ENCODE measurements at places on chromosomes 13 and 19.

DNA sequence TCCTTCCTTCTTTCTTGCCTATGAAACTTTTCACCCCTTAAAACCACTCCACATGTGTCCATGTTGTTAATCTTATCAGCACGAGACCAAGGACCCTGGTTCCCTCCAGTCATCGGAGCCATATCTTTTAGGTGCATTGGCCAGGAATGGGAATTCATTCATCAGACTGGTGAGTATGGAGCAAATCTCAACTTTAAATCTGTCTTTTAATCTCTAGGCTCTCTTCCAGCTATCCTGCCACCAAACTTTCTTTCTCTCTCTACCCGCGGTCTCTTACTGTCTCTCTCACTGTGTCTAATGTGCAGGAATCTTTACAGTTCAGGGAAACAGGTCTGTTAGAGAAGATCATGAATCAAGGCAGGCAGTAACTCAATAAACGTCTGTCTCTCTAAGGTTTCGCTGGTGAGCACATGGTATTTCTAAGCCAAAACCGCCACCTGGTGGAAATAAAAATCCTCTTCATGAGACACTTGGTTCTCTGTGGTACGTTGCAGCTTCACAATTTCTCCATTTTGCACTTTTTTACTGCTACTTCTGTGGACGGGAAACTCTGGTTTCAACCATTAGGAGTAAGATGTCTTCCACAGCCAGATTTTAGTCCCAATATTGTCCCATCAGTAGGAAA lies 16.1 kb downstream of the LGALS16 start:
- peak; percentile 86 for DNase-seq

GRCh38 chr13:30908416-30908980 lies 2.4 kb downstream of the MEDAG start:
- DNase-seq: no peak

GRCh38 chr13:65882810-65883209 lies 1347.3 kb downstream of the PCDH9 start:
- DNase-seq: no peak

- no peak for DNase-seq
Measured at GRCh38 chr13:51419001-51419636, 33.7 kb downstream of the INTS6 start.

DNA sequence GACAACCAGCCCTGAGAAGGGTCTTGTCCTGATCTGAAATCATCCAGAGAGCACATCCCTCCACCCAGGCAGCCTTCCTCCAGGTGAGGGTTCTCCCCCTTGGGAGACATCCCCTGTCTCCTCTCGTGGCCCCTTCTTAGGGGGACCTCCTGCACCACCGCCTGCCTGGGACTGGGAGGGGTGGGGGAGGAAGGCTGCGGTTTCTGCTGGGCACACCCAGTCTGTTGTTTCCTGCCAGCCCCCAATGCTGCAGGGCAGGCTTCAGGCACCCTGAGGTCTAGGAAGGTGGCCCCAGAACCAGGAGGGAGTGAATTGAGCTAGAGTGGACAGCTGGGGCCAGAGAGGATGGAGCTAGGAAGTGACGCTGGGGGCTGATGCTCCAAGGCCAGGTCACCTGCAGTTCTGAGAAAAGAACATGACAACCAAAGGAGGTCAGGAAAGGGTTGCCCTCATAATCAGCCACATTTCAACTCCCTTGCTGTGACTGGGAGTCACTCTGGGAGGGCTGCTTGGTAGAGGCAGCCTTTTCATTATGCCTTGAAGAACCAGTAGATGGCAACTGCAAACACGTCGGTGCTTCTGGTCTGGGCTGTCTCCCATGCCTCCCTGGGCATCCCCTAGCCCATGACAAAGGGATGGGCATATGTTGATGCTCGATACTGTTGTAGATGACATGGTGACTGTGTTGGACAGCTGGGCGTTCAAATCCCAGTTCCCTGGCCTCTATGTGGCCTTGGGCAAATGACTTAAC lies 1.4 kb downstream of the ARHGEF18 start:
- no peak for DNase-seq

DNA sequence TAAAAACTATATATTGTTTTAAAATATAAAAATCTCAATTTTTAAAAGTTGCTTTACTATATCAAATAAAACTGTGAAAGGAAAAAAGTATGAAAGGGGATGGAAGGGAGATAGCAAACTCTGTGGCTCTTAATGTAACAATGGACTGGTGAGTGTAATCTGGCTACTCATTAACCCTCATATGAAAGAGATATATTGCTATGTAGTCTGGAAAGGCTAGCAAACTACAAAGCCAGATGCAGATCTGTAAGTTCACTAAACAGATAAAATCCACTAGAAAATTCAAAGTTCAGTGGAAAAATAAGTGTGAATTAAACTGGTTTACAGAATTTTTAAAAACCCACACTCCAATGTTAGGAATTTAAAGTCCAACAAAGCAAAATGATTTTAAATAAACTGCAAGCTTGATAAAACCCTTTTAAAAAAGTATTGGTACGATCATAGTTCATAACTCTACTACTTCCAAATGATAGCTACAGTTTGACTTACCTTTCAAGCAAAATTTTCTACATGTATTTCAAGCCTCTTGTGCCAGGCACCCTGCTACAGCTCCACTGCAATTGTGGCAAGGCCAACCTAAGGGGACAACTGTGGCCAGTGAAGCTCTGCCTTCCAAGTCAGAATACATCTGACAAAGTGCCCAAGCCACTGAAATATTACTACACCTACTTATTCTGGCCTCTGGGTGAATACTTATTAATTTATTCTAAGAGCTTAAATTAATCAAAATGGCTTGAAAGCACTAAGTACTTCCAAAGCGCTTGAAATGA lies 647 bp upstream of the ELF1 start:
- DNase-seq: no peak

GRCh38 chr13:68234274-68234673 lies 1004.1 kb upstream of the PCDH9 start:
- no peak for DNase-seq

GRCh38 chr13:42733046-42733445 lies 48.3 kb upstream of the FAM216B start:
- DNase-seq: no peak

GRCh38 chr13:73894995-73895571 lies 239.1 kb downstream of the KLF12 start:
- DNase-seq: no peak

DNA sequence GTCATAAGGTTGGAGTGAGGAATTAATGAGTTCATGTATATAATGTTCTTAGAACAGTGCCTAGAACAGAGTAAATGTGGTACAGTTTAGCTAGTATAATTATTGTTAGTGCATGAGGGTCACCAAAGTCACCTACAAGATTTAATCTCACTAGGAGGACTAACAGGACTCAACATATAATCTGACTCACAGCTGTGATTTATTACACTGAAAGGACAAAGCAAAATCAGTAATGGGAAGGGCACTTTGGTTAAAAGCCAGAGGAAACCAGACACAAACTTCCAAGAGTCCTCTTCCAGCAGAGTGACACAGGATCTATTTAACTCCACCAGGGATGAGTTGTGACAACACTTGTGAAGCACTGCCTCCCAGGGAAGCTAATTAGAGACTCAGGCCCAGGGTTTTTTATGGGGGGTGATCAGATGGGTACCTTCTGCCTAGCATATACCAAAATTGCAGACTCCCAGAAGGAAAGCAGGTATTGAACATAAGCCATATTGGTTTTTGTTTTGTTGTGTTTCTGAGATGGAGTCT lies 341.2 kb upstream of the DACH1 start:
- DNase-seq: no peak

GRCh38 chr13:113232208-113233003 lies 23.0 kb downstream of the CUL4A start:
- no peak for DNase-seq

- peak; percentile 66 for DNase-seq
Measured at GRCh38 chr13:31945202-31945961, 86.2 kb upstream of the FRY start.

- no peak for DNase-seq
Measured at GRCh38 chr13:37382146-37382545, 216.4 kb downstream of the POSTN start.

GRCh38 chr13:60210510-60211330 lies 47.0 kb upstream of the DIAPH3 start:
- DNase-seq: no peak

Measured in NCI-H345 (cell line).